ENCODE measurements at places on chromosomes 3 and 15.
A peak's percentile ranks its signal among the peaks of the same experiment; 100 is the strongest.

GRCh38 chr15:65998486-65998885 lies 129.2 kb downstream of the RAB11A start:
- no peak for DNase-seq

GRCh38 chr3:29181149-29181780 lies 99.6 kb upstream of the RBMS3 start:
- no peak for DNase-seq

GRCh38 chr15:51443282-51443914 lies 101.9 kb downstream of the GLDN start:
- no peak for DNase-seq

DNA sequence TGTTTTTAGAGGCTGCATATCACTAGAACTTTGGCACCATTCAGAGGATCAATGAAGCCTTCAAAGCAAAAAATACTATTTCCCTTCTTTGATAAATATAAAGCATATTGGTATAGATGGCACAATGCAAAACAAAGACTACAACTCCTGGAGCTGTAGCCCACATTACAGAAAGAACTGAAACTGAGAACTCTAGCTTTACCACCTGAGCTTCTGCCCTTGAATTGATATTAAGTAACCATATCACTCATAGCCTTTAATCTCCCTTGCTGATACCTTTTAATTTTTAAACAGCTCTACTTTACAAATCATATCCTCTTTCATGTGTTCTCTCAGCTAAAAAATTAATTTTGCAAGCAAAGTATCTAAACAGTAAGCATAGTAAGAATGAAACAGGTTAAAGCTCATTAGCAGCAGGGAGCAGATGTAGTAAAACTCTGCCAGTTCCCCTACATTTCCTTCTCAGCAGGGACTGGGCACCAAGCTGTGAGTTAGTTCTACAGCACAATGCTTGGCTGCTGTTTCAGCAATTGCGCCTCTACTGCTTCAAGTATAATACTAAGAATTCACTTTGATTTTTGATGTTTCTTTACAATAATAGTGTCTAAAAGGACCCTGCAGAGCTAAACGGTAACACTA lies 97.9 kb upstream of the NANOGP8 start:
- no peak for DNase-seq

DNA sequence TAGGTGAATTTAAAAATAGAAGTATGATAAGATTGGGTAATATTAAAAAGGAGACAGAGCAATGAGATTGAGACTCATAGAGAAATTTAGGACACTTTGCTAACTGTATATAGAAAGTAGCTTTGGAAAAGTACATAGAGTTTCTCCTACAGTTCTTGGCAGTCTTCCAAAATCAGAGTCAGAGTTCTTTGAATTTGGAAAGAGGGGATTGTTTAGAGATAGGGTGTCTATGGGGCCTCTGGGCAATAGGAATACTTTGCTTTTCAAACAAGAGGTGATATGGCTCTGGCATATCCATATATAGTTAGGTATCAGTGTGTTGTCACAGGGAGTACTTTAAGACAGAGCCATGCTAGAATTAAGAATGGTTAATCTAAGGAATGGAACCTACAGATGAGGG lies 477.1 kb upstream of the KCNMB2 start:
- DNase-seq: no peak

DNA sequence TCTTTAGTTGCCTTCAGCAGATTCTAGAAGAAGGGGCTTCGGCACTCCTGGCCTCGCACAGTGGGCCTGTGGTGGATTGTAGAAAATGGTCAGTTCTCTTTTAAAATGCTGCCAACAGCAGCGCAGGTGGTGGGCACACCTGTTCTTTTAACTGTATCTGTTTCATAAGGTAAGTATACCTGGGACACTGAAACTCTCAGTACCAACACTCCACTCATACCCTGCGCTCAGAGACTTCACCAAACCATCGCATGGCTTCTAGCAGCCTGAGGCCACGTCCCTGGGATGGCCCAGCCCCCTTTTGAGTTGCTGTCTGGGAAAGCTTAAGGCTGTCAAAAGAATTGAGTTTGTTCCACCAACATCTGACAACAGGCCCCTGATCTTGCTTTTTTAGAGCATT lies 56.7 kb upstream of the MCF2L2 start:
- DNase-seq: no peak

GRCh38 chr3:168722091-168722490 lies 626.4 kb upstream of the GOLIM4 start:
- no peak for DNase-seq

DNA sequence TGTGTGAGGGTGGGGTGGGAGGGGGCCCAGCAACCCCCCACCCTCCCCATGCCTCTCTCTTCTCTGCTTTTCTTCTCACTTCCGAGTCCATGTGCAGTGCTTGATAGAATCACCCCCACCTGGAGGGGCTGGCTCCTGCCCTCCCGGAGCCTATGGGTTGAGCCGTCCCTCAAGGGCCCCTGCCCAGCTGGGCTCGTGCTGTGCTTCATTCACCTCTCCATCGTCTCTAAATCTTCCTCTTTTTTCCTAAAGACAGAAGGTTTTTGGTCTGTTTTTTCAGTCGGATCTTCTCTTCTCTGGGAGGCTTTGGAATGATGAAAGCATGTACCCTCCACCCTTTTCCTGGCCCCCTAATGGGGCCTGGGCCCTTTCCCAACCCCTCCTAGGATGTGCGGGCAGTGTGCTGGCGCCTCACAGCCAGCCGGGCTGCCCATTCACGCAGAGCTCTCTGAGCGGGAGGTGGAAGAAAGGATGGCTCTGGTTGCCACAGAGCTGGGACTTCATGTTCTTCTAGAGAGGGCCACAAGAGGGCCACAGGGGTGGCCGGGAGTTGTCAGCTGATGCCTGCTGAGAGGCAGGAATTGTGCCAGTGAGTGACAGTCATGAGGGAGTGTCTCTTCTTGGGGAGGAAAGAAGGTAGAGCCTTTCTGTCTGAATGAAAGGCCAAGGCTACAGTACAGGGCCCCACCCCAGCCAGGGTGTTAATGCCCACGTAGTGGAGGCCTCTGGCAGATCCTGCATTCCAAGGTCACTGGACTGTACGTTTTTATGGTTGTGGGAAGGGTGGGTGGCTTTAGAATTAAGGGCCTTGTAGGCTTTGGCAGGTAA lies 8.1 kb downstream of the FAM131A start:
- peak; percentile 83 for DNase-seq

DNA sequence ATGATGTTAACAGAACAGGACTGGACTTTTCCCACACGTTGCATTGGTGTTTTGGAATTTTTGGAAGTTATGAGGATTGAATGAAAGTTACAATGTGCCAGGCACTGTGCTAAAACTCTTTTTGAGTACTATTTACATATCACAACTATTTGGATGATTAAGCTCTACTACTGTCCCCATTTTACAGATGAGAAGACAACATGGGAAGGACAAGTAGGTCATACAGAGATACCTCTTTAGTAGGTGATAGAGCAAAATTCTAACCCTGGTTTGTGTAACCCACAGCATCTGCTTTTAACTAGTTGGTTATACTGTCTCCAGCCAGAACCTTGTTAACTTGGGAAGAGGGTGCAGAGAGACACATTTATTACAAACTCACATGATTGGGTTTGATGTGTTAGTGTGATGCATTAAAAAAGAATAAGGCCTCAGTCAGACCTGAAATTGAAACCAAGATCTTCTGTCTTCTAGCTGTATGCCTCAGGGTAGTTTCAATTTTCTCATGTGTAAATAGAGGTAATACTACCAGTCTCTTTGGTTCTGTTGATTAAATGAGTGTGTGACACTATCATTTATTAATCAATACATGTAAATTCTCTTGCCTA lies 1.4 kb downstream of the NDUFB4 start:
- no peak for DNase-seq

DNA sequence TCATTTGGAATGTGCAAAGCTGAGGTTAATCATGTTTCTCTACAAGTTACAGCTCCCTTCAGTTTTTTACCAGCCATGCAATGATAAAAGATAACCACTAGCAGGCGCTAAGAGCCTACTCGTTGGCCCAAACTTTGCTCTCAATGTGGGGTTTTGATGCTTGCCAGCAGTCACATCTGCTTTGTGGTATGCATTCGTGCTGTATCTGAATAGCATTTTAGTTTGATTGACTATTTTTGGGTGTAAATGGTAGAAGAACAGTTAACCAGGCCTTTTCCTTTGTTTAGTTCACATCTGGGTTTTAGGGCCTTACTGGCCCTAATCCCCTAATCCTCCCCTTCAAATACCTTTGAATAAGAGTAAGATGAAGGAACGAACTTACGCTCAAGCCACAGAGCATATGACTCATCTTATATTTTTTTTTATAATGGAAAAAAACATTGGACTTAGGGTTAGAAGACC lies 4.4 kb upstream of the CLDN11 start:
- DNase-seq: peak; percentile 40
